ENCODE measurements at places on chromosomes 2 and 18.

GRCh38 chr2:24984912-24985311, 13.2 kb upstream of the DNAJC27 start:
- no peak for DNase-seq

GRCh38 chr18:27579364-27579763, 394.3 kb upstream of the CHST9 start:
- no peak for DNase-seq

DNA sequence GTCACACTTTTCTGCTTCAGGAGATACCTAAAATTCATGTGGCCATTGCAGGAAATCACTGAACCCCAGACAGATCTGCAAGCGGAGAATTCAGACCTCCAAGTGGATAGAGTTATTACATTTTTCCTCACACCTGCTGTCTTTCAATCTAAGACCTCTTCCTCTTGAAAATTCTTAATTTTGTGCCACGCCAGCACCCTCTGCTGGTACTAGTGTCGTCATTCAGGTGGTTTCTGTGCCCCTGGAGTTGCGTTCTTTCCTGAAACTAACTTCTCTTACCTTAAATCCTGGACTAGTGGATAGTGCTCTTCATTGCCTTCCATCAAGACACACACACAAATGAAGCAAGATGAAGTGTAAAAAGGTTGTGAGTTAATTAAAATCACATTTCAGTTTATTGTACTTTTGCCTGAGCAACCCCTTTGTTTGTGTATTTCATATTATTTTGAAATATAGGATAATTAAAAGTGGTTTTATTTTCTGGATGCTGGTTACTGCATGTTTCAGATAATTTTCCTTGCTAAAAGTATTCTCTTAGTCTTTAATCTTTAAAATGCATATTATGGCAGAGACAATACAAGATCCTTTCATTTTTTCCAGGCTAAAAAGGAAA, 1.6 kb upstream of the DNER start:
- DNase-seq, result peak; percentile 26

DNA sequence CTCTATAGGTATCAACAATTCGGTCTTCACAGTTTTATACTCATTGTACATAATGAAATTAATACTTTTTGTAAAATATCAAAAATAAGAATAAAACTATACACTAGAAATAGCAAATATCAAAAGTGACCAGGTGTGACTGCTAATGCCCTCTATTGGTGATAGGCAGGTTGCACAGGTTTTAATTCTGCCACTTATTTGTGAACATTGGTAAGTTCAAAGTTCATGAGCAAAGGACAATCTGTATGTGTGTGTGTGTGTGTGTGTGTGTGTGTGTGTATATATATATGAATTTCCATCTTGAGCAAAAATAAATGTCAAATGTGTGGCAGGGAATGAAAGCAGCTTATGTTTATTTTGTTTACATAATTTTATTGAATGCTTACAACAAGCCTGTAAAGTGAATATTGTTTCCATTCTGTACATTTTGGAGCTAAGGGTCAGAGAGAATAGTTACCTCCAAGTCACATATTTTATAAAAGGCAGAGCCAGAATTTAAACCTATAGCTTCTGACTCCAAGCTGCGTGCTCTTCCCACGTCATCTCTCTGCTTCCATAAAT, 537.4 kb downstream of the CPS1 start:
- DNase-seq, result no peak

DNA sequence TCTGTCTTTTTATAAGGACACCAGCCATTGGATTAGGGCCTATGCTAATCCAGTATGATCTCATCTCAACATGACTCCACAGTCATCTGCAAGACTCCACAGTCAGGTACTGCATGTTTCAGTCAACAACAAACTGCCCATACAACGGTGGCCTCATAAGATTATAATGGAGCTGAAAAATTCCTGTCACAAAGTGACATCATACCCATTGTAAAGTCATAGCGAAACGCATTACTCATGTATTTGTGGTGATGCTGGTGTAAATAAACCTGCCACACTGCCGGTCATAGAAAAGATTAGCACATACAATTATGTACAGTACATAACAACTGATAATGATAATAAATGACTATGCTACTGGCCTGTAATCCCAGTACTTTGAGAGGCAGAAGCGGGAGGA, 102.2 kb downstream of the TEX51 start:
- DNase-seq, result no peak

DNA sequence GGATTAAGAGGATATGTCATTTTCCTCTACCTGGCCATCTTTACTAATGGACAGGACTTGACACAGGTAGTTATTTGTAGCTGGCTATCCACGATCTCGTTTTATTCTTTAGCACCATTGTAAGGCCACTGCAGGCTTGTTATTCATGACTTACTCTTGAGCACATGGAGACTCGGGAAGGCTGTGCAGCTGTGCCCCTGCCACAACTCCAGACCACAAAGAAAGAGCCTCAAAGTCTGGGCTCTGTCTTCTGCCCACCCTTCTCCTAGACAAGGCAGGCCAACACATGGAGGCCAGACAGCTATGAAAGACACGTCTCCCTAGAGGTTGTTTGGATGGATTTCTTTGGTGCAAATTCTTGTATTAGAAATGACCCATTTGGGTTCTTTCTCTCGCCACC, 133.8 kb downstream of the NAPG start:
- DNase-seq, result no peak
